ENCODE measurements at places on chromosomes 12 and 14.

DNA sequence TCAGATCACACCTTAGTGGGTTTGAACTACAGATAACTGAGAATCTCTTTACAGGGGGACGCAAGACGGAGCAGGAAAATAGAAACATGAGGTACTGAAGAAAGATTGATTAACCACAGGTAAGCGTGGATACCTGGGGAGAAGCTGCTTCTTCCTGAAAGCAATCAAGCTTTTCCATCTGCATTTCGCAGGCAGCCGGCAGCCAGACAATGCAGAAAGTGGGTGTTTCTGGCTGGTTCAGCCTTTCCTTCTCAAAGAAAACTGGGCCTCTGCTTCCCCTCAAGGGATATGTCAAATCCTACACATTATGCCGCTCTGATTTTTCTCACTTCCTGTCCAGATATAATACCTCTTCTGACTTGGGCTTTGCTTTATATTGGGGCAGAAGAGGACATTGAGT is 39.1 kb upstream of the PPFIA2 start:
- no peak for DNase-seq

- DNase-seq = no peak
Observed at GRCh38 chr12:15721316-15722115, 67.7 kb downstream of the EPS8 start.

- no peak for DNase-seq
Observed at GRCh38 chr14:69408331-69408960, 10.0 kb downstream of the SLC39A9 start.

DNA sequence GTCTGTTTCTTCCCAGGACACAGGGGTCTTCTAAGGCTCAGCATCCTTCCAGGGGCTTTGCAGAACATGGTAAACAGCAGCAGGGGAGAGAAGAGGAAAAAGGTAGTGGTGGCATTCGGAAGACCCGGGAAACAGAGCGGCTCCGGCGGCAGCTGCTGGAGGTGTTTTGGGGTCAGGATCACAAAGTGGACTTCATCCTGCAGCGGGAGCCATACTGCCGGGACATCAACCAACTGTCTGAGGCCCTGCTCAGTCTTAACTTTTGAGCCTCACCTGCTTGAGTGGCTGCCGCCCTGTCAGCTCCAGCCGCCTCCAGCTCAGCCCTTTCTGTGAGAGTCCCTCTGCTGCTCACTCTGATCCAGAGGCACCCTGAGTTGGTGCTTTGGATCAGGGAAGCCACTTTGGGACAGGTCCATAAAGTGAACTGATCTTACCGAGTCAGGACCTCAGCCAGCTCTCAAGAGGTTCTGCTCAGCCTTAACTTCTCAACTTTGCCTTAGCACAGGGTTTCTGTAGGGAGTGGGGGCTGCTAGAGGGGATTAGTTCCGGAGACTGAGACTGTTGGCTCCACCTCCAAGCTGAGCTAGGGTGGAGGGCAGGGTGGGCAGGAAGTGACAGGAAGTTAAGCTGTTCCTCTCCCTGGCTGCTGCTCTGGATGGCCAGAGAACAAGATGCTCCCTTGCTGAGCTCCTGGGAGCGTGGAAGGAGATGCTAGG is 5.4 kb downstream of the SDR39U1 start:
- DNase-seq = no peak

- no peak for DNase-seq
Observed at GRCh38 chr14:22479132-22479531, 109.9 kb downstream of the DAD1 start.

- no peak for DNase-seq
Observed at GRCh38 chr14:67269298-67270060, 28.2 kb downstream of the PALS1 start.

- DNase-seq = no peak
Observed at GRCh38 chr14:85056267-85056666, 473.7 kb upstream of the FLRT2 start.

- no peak for DNase-seq
Observed at GRCh38 chr14:24130717-24131548, 474 bp downstream of the FITM1 start.

DNA sequence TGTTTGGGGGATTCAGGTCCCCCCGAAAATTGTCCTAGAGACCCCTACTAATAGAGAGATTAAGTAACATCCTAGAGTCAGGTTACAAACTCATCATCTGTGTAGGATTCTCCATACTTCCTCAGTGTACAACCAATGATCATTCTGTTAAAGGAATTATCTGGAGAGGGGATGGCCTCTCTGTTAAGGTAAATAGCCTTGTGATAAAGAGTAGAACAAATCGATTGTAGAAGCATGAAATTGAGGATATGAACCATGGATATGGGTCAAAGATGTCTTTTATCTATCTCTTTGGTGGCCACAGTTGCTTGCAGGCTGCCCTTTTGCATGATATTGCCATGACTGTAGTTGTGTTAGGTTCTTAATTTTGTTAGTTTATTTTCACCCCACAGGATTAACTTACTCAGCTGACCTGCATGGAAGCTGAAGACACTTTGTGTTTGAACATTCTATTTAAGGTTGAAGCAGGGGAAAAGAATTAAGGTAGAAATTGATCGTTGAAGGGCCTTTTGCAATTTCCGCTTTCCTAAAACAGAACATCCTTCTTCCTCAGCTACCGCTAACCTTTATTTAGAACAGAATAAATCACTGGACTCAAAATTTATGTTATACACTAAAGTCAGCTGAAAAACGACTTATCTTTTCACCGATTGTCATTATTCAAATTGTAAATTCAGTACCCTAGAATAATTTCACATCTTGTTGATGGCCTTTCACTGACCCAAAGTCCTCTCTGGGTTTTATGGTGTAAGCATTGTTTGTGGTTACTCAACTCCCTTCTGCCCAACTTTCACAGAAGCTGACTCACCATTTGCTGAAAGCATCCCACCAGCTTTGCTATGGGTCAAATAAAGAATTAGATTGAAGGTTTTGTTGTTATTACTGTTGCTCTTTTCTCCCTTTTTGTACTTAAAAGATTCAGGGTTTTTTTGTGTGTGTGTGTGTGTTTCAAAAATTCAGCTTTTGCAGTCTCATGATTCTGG is 52.3 kb downstream of the IRAK3 start:
- DNase-seq = no peak

- DNase-seq = no peak
Observed at GRCh38 chr14:101256266-101256665, 305.0 kb upstream of the DIO3 start.

DNA sequence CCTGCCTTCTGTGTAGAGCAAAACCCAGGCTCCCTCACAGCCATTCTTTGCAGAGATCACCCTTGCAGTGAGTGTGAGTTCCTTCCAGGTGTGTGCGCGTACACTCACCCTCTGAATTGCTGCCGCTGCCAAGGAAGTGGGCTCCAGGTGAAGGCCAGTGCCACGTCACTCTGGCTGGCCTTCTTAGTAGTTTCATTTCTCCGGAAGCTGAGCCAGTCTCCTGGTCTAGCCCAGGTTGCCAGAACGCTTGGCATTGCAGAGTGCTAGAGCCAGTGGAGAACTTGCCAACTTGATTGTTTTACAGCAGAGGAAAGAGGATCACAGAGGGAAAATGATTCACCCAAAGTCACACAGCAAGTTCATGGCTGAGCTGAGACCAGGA is 11.0 kb downstream of the CBLN3 start:
- DNase-seq = no peak

- DNase-seq = no peak
Observed at GRCh38 chr14:30185832-30186231, 258.2 kb upstream of the PRKD1 start.

GRCh38 chr12:67572492-67572891 is 76.1 kb upstream of the DYRK2 start:
- DNase-seq = no peak

DNA sequence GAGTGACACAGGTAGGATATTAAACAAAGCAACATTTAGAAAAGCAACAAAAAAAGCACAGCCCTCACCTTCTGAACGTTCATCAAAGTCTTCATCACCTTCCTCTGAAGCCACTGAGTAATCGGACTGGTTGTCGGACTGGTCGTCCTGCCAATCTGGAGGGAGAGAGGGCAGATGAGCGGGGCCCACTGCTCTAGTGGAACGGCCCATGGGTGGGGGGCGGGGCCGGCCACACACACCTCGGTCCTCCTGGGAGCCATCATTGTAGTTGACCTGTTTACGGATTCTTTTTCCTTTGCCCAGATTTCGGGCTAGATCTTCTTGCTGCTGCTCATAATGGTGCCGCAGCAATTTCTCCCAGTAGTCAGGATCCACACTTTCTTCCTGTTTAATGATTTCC is 14.9 kb upstream of the NOP2 start:
- DNase-seq = no peak

DNA sequence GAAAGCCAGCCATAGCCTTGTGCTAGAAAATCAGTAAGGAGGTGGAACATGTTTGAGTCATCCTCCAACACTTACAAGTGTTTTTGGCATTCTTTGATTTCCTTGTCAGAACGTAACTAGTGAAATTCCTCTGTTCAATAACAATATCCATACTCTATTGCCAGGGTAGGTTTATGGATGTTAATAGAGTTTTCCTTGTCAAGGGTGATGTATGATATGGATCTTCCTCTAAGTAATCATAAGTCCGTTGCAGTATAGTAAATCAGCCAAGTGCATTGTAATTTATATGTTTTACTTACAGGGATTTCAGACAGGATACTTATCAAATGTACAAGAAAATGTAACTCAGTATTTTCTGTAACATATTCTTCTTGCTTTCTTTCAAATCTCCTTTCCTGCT is 19.4 kb downstream of the NAV3 start:
- no peak for DNase-seq

DNA sequence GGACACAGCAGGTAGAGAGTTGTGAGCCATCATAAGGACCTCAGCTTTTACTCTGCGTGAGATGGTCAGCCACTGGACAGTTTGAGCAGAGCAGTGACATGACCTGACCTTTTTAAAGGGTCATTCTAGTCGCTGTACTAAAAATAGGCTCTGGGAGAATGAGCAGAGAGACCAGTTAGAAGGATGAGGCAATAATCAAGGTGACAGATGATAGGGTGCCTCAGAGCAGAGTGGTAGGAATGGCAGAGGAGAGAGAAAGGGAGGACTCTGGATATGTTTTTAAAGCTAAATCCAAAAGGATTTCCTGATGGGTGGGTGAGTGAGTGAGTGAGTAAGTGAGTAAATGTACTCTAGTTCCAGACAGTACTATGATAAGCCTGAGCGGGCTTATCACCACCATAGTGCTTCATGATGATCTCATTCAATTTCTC is 83.6 kb upstream of the ARHGAP5 start:
- DNase-seq = no peak

- no peak for DNase-seq
Observed at GRCh38 chr14:56357428-56357827, 222.2 kb upstream of the TMEM260 start.

- DNase-seq = no peak
Observed at GRCh38 chr12:42857106-42857505, 267.6 kb upstream of the PRICKLE1 start.

- DNase-seq = no peak
Observed at GRCh38 chr12:117002051-117002817, 91.5 kb downstream of the FBXW8 start.
